ENCODE measurements at places on chromosomes 5 and 9.

DNA sequence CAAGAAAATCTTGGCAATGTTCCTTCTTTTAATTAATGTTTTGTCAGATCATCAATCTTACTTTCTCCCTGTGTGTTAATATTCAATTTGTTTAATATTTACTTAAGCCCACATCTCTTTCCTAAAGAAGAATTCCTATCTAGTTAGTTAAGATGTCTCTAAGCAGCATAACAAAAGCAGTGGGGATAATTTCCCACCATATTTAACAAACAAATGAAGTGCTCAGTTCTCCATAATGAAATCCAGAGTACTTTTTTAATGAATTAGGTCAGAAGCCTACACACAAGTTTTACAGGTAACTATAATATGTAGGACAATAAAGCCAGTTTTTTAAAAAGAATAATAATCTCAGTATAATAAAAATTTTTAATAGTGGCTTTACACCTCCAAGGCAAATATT is 1918.8 kb downstream of the EFNA5 start:
- DNase-seq, result no peak

GRCh38 chr9:4970970-4971641 is 14.0 kb upstream of the JAK2 start:
- DNase-seq, result no peak

- no peak for DNase-seq
Measured at GRCh38 chr5:172940268-172941066, 18.8 kb upstream of the RPL26L1 start.

GRCh38 chr5:149019679-149020078 is 43.2 kb downstream of the SH3TC2 start:
- no peak for DNase-seq

- no peak for DNase-seq
Measured at GRCh38 chr5:141101059-141101458, 786 bp downstream of the PCDHB3 start.

DNA sequence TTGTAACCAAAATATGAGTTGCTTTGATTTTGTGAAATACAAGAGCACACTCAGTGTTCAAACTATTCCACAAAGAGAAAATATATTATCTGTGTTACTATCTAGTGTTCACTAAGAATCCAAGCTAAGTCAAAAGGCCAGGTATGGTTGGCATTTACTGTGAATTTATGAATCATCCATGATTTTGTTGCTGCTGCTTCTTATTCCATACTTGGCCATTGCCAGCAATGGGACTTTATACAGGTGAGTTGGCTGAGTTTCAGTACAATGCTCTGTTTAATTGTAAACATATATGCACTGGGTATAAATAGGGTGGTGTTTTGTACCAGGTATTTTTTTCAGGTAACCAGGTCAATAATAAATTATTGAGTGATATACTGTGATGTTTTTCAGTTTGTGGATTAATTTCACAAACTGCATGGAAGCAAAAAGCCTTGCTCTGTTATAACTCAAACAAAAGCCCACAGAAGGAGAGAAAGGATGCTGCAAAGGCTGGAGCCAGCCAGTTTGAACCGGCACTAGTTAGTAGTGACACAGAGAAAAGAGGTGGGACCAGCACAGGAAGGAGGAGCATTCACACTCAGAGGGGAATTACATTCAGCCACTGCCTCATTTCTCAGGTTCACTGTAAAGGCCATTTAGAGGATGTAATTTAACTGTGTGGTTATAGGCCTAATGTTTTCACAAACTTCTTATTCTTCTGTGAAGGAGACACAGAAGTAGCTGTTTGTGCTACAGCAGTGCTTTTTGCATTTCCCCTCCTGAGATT is 381.8 kb downstream of the ADGRV1 start:
- no peak for DNase-seq

DNA sequence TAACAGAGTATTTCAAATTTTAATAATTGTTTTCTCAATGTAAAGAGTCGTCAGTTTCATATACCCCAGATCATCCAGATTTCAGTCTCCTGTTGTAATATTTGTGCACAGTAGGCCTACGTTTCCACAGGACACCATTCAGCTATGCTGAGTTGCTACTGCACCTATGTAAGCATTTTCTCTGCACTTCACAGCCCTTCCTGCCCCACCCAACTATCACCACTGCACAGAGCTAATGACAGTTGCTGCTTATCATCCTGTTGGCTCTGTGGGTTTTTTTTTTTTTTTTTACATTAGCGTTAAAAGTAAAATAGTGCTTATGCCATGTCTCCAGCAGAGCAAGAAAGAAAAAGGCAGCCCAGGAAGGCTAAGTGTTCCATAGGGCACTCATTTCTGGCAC is 5.9 kb upstream of the PRKACG start:
- DNase-seq, result no peak

GRCh38 chr9:130352081-130352480 is 86.5 kb downstream of the HMCN2 start:
- DNase-seq, result no peak

DNA sequence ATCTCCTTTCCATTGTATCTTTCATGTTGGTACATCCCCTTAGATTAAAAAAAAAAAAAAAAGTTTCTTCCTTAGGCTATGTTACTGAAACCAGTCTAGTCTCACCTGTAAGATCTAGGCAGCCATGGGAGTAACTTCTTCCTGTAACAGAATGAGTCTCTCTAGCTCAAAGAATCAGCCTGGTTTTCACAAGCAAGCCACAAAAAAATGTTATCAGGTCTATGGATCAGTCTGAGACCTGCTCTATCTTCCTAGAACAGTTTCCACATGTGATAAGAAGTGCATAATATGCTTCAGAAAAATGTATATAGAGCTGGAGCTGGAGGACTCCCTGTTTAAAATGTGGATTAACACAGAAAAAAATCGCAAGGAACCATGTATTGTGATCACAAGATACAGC is 53.8 kb downstream of the ARRDC3 start:
- DNase-seq, result no peak

DNA sequence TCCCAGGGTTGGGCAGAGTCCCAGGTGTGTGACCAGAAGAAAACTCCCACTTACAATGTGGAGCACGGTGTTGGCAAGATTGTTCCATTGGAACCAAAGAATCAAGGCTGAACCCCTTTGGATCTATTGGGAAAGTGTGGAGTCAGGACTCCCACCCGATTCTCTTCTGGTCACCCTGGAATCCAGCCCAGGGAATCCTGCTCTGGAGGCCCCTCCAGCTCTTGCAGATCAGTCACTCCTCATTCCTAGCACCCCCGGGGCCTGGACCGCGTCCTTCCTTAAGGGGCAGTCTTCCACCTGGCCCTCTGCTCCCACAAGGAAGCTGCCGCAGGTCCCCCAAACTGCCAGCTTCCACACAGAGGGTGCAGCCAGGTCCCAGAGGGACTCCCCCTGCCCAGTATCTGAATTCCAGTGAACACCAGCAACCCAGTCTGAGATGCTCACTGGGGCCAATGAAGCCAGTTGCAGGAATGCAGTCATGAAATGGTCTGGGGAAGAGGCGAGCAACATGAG is 170.1 kb downstream of the GADD45G start:
- DNase-seq, result no peak

DNA sequence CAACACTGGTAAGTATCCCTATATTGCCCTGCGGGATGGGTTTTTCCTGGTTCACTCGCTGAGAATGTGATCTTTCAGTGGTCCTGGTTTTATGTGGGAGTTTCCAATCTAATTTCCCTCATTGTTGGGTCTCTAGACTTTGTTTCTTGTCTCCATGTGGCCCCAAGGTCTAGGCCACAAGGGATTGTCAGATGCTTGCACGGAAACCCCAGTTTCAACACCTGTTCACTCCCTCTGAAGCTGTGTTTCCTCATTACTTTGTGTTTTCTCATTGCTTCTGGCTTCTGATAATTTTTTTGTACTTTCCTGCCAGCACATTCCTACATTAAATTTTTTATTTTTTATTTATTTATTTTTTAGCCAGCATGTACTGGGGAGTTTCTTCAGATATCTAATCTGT is 191.5 kb downstream of the TTLL11 start:
- no peak for DNase-seq

DNA sequence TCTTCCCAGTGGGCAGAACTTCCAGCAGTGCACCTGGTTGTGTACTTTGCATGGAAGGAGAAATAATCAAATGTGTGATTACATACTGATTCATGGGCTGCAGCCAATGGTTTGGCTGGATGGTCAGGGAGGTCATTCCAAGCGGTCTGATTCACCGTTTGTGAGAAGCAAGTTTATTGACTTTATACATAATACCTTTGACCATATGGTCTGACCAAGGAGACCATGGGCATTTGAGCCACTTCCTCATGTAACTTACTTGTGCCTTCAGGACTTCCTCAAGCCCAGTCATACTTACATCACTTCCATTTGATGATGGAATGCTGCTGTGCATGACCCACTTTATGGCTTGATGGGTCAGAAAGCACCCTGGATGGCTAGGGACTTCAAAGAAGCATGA is 41.1 kb downstream of the DAP start:
- DNase-seq, result peak; percentile 94

DNA sequence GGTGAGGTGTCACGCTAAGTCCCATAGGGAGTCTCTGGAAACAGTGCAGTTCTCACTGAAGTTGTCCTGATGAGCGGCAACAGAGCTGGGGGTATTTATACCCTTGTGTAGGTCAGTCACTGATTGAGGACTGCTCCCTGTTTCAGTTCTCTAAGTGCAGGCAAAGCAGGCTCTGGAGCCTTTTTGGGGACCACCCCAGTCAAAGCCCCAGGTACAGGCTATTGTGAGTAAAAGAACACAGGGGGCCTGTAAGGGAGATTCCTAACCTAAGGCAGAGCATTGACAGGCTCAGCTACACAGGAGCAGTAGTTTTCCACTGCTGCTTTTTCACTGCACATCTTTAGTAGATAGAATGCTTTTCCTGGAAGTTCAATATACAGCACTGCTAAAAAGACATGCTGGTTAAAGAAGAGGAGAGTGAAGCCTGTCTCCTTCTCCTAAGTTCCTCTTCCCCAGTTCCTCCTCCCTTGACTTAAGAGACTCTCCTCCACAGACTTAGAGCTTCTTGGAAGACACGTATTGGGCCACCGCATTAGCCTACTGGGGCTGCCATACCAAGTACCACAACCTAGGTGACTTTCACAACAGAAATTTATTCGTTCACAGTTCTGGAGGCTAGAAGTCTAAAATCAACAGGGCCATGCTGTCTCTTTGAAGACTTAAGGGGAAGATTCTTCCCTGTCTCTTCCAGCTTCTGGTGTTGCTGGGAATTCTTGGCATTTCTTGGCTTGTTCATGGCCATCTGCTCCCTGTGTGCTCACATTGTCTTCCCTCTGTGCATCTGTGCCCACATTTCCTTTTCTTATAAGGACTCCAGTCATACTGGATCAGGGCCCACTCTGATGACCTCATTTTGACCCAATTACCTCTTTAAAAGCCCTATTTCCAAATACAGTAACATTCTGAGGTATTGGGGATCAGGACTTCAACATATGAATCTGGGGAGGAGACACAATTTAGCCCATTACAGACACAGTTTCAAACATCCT is 221.0 kb downstream of the ESM1 start:
- no peak for DNase-seq

All from HS-27A (cell line).